ENCODE measurements at places on chromosomes 5 and 9.

GRCh38 chr5:166596043-166596442 lies 1695.4 kb upstream of the WWC1 start:
- no peak for DNase-seq

- no peak for DNase-seq
These were observed 118.9 kb downstream of the PDZD2 start for GRCh38 chr5:31757806-31758205.

GRCh38 chr9:130432796-130433167 lies 12.0 kb upstream of the ASS1 start:
- DNase-seq, result no peak

DNA sequence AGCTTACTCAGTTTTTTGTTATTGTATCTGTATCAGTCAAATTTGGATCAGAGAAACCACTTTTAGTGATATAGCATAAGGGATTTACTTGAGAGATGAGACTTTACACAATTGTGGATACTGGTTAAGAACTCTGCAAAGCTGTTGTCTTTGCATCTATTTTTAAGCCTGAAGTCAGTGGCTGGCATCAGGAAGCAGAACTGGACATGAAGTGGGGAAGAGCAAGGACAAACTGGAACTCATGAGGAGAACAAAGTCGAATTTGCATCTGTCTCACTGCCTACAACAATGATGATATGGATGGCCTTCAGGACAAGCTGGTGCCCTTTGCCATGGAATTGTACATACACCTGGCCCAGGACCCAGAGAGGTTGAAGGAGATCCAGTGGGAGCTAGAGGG lies 15.8 kb upstream of the MYORG start:
- no peak for DNase-seq

GRCh38 chr9:89953824-89954615 lies 349.2 kb downstream of the GADD45G start:
- no peak for DNase-seq

DNA sequence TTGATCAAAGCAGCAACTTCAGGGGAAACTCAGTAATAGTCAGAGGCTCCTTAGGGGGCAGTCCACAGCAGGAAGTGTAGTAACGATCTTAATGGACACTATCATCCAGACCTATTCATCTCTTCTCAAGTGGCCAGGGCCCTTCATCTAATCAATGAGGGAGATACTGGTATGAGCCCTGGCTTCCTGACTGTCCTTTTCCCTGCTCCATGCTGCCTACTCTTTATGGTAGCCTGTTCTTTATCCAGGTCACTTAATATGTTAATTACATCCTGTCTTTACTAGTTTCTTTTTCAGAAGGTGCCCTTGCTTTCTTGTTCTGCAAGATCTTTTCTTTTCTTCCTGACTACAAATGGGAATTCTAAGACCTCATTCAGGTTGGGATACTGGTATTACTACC lies 197.1 kb downstream of the CAVIN4 start:
- DNase-seq, result no peak
